ENCODE measurements at places on chromosomes 12 and 14. TPM values are rescaled to one million over a fixed set of nuclear protein-coding genes. Genes with fewer than 3 reads are reported as not detected.

AP4S1 gene
- 8.1 TPM for total RNA-seq

DNA sequence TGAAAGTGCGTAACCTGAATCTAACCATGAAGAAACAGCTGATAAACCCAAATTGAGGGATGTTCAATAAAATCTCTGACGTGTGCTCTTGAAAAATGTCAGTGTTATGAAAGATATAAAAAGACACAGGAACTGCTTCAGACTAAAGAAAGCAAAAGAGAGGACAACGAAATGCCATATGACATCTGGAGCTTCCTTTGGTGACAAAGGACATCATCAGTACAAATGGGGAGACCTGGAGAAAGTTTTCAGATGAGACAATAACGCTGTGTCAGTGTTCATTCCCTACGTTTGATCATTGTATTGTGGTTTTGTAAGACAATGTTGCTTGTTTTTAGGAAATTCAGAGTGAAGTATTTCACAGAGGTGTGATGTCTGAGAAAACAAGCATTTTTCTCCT is 125.9 kb upstream of the MAP1LC3B2 start:
- H3K36me3 ChIP-seq = no peaks in the 10 kb centered on the region
- H3K27ac ChIP-seq = no peak overlapping the region
- H3K4me1 ChIP-seq = peaks cover 13% of the 10 kb centered on the region
- H3K27me3 ChIP-seq = peaks cover 11% of the 10 kb centered on the region

DPF3 gene
- total RNA-seq = 37.7 TPM

- H3K36me3 ChIP-seq = no peaks in the 10 kb centered on the region
- H3K27me3 ChIP-seq = no peaks in the 10 kb centered on the region
- no peaks in the 10 kb centered on the region for H3K4me1 ChIP-seq
- DNase-seq = no peak
- no peak overlapping the region for H3K27ac ChIP-seq
These were observed 25.5 kb downstream of the CFAP251 start for GRCh38 chr12:121943926-121944325.

- H3K4me3 ChIP-seq = no peak overlapping the region
- H3K27me3 ChIP-seq = no peaks in the 10 kb centered on the region
- no peak overlapping the region for H3K27ac ChIP-seq
- DNase-seq = no peak
- no peaks in the 10 kb centered on the region for H3K4me1 ChIP-seq
These were observed 16.0 kb upstream of the SPPL3 start for GRCh38 chr12:120920178-120920577.

CCDC196 gene
- not detected for total RNA-seq

DNA sequence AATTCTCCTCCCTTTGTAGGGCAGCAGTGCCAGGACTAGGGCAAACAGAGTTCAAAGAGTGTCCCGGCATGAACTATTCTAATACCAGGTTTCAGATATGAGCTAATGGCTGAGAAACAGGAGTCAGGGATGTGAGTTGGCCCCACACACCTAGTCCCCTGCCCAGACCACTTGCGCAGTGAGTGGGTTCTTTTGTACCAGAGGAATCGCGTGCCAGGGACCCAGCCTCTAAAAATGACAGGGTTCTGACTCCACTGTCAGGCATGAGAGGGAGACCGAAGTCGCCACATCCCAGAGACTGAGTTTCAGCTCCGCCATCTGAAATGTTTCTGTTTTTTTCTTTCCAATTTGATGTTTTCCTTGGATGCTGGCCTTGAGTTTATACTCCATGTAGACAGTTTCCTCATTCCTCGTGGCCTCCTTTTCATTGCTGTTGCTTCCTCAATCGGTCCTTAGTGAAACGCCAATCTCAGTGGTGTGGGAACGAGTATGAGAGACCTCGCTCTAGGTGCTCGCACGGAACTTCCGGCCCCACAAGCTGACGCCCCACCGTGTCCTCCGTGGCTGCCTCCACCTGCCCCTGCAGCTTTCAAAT is 31.5 kb downstream of the FBXL14 start:
- H3K36me3 ChIP-seq = peaks cover 6% of the 10 kb centered on the region
- H3K27ac ChIP-seq = no peak overlapping the region
- peak overlapping the region; percentile 25 for H3K4me3 ChIP-seq
- no peak for DNase-seq

DNA sequence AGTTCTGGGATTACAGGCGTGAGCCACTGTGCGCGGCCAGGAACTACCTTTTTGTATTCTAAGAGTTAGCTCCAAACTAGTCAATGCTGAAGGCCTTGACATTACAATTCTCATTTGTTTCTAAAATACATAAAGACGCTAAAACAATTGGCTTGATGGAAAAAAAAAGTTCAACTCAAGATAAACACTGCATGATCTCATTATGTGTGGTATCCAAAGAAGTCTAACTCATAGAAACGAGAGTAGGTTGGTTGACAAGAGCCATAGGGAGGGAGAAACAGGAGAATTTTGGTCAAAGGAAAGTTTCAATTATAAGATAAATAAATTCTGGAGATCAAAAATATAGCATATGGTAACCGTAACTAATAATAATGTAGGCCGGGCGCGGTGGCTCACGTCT is 20.0 kb upstream of the RNF34 start:
- H3K36me3 ChIP-seq = no peaks in the 10 kb centered on the region
- no peak for DNase-seq
- no peaks in the 10 kb centered on the region for H3K4me1 ChIP-seq
- no peaks in the 10 kb centered on the region for H3K27me3 ChIP-seq
- H3K4me3 ChIP-seq = no peak overlapping the region
- no peak overlapping the region for H3K27ac ChIP-seq

ESPL1 gene
- total RNA-seq = 0.36 TPM

DNA sequence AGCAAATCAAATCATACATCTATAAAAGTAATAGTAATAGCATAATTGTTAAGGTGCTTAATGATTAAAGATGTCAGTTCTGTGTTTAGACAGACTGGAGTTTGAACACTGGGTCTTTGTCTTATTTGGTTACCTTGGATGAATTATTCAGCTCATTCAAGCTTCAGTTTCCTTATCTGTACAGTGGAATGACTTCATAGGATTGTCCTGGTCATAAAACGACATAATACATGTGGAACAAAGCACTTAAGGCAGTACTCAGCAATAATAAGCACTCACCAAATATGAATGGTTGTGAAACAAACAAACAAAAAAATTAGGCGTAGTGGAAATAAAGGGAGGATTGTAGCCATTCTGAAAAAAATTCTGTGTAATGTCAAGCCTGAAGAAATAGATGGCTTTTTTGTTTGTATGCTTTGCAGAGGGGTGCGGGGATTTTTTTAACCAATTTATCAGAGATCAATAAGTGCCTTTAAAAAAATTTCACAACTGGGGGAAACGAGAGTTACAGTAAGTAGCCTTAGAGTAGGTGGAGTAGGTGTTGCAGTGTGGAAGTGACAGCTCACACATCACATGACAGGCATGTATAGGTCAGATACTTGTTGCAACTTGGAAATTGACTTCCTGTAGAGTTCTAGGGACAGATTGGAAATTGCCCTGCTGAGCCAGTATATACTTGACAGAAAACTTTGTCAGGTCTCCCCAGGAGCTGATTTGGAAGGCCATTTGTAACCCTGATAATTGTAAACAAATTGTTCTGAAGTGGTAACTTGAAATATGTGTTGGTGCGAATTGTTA is 157.7 kb downstream of the SLC15A5 start:
- no peak for DNase-seq
- H3K27me3 ChIP-seq = peaks cover 5% of the 10 kb centered on the region
- no peaks in the 10 kb centered on the region for H3K36me3 ChIP-seq
- no peaks in the 10 kb centered on the region for H3K4me1 ChIP-seq
- H3K4me3 ChIP-seq = no peak overlapping the region

DNA sequence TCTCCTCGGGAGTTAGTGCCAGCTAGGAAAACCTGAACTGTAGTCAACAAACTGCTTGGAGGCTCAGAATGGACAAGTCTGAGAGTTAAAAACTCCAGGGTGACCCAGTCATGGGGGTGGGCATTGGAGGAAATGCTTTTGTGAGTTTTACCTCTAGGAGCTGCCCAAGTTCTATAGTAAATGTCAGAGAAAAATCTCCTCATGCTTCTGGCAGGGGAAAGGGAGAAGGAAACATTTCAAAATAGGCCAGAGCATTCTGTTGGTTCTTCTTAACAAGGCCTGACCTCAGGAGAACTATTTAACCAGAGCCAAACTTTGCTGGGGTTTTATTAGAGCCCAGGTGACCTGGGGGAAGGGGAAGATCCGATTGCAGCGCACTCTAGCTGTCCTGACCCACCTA is 12.3 kb downstream of the NINJ2 start:
- no peaks in the 10 kb centered on the region for H3K36me3 ChIP-seq
- no peaks in the 10 kb centered on the region for H3K27me3 ChIP-seq
- DNase-seq = no peak
- peaks cover 21% of the 10 kb centered on the region for H3K4me1 ChIP-seq
- H3K4me3 ChIP-seq = no peak overlapping the region

ANKRD52 gene
- total RNA-seq = 25.1 TPM

DNA sequence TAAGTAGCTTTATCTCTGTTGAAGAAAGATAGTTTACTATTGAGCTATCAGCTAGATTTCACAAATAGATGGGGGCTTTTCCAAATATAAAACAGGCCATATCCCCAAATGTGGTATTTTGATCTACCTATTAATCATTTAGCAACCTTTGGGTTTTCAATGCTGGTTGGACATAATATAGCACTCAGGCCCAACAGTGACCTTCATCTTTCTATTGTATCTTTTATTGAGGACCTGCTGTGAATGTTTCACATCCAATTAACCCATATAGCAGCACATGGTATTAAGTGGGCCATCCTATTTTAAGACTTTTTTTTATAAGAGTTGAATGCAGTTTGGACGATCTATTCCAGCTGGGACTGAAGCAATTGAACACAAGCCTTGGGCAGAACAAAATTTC is 10.0 kb upstream of the NR1H4 start:
- no peaks in the 10 kb centered on the region for H3K36me3 ChIP-seq
- H3K27ac ChIP-seq = no peak overlapping the region
- no peak overlapping the region for H3K4me3 ChIP-seq

- peak overlapping the region; percentile 31 for H3K27ac ChIP-seq
- DNase-seq = no peak
- H3K36me3 ChIP-seq = peaks cover 6% of the 10 kb centered on the region
These were observed 145.1 kb downstream of the TSPAN9 start for GRCh38 chr12:3222306-3222705.

DNA sequence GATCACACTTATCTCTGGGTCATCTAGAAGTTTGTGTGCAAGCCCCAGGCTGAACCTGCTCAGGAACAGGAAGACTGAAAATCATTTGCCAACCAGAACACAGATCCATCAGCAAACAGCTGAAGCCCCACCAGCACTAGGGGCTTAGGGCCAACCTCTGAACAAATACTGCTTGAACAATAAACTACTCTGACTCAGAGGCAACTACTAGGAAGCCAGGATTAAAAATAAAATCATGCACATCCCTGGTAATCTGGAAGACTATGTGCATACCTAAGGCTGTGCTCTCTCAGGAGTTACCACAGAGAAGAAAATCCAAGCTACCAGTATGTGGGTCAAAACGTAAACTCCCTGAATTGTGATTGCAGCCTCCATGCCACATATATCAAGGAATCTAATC is 15.9 kb downstream of the GALNT8 start:
- H3K27ac ChIP-seq = no peak overlapping the region
- no peak overlapping the region for H3K4me3 ChIP-seq
- no peaks in the 10 kb centered on the region for H3K36me3 ChIP-seq
- H3K4me1 ChIP-seq = peaks cover 8% of the 10 kb centered on the region
- DNase-seq = no peak

DNA sequence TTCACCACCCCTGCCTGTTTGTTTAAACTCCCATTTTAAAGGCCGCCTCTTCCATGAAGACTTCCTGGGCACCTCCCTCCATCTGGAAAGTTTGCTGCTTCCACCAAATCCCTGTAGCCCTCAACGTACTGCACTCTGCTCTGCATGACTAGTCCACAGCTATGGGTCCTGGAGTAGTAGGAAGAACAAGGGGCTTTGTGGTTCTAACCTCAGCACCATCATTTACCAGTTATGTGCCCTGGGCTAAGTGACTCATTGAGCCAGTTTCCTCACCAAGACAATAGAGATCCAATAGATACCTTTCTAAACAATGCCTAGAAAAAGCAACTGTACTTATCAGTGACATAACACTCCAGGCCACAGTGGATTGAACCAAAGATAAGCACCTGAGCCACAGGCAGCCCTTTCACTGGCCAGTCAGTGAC is 8.5 kb upstream of the LTBP2 start:
- H3K4me1 ChIP-seq = peaks cover 54% of the 10 kb centered on the region
- no peaks in the 10 kb centered on the region for H3K36me3 ChIP-seq
- peak overlapping the region; percentile 76 for H3K27ac ChIP-seq
